ENCODE measurements at places on chromosomes 13 and 19.

GRCh38 chr13:32267836-32268439 is 47.2 kb downstream of the ZAR1L start:
- DNase-seq: no peak

- no peak for DNase-seq
Observed at GRCh38 chr13:45196096-45196495, 4.7 kb downstream of the KCTD4 start.

- DNase-seq: no peak
Observed at GRCh38 chr19:56740501-56740900, 68.9 kb upstream of the ZNF835 start.

DNA sequence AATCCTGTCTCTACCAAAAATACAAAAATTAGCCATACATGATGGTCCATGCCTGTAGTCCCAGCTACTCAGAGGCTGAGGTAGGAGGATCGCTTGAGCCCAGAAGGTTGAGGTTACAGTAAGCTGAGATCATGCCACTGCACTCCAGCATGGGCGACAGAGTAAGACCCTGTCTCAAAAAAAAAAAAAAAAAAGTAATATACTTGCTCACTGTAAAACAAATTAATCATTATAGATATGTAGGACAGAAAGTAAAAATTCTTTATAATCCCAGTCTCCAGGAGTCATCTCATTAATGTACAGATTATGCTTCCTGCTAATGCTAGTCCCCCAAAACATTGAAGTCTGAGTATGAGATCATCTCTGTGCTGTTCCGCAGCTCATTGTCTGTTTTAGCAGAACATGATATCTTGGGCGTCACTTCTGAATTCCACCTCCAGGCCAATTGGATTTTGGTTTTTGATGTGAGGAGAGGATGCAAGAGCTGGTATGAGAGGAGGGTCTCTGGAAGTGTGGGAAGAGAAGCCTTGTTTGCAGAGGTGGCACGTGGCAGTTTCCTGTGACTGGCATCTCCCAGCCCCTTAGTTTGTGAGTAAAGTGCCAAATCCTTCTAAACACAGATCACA is 75.4 kb upstream of the NPAS1 start:
- no peak for DNase-seq

GRCh38 chr19:4009990-4010807 is 2.7 kb downstream of the PIAS4 start:
- DNase-seq: no peak

DNA sequence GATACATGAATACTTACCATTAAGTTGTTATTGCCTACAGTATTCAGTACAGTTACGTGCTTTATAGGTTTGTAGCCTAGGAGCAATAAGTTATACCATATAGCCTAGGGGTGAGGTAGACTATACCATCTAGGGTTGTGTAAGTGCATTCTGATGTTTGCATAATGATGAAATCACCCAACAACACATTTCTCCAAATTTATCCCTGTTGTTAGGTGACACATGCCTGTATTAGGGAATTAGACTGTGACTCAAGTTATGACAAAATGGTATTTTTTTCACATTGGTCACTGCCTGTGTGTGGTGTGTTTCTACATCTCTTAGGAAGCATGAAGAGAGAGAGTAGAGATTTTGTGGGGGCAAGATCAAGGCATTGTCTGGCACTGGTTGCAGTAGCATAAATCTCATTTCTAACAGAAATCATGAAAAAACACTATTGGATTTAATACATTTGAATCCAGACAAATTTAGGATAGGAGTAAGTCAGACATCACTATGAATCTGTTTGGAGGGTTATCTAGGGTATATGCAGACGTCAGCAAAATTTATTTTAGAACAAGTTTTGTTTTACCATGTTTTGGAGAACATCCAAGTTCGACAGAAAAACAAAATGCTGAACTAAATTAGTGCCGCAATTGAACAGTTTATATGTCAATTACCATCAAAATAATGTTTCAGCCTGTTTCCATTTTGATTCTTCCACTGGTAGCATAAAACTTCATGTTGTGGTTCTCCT is 332.1 kb downstream of the LMO7 start:
- no peak for DNase-seq

GRCh38 chr13:94764576-94765321 is 52.4 kb upstream of the SOX21 start:
- DNase-seq: no peak

GRCh38 chr13:91181892-91182291 is 165.6 kb upstream of the MIR17HG start:
- no peak for DNase-seq

GRCh38 chr13:97492684-97493371 is 58.9 kb downstream of the RAP2A start:
- no peak for DNase-seq

DNA sequence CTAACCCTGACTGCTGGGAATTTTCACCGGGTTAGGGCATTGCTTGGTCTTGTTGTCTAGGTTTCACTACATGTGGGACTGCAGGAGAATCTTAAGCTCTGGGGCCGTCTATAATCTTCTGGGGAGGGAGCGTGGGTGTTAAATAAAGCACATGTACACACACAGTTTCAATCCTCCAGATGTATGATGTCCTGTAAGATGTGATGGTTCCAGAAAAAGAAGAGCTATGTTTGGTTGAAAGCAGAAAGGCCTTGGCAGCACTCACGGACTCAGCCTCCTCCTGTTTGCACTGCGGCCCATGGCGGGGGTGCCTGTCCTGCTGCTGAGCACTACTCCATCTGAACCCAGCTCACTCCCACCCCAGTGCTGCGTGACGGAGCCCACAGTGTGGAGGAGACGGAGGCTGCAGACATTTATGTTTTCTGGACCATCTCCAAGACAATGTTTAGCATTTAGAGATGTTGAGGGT is 343.5 kb downstream of the TEX29 start:
- DNase-seq: no peak

- DNase-seq: no peak
Observed at GRCh38 chr19:49927526-49928264, 1.3 kb upstream of the ATF5 start.

DNA sequence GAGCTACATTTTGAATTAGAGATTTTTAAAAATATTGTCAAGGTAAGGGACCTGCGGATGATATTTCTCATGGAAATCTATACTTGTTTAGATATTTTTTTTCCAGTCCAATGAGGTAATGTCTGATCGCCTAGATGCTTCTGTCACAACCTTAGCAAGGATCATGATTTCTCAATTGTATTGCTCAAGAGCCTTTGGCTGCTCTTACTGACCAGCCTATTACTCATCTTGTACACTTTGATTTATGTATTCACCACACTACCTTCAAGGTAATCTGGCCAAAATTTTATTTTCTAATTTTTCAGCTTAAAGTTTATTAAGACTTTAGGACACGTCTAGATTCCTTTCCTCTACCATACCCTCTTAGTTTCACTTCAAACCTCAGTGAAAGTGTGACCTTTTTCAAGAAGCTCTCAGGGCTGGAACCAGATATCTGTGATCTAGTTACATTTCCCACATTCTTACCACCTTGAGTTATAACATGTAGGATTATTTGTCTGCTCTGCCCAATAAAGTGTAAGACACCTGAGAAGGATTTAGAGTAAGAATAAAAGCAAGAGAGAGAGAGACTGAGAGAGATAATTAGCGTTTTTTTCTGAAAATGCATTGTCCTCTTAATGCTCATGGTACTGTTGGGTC is 197.1 kb downstream of the ITGBL1 start:
- no peak for DNase-seq
